ENCODE measurements at places on chromosomes 6 and 20. TPM values are rescaled to one million over a fixed set of nuclear protein-coding genes. Genes with fewer than 3 reads are reported as not detected.
A peak's percentile ranks its signal among the peaks of the same experiment; 100 is the strongest.

DNA sequence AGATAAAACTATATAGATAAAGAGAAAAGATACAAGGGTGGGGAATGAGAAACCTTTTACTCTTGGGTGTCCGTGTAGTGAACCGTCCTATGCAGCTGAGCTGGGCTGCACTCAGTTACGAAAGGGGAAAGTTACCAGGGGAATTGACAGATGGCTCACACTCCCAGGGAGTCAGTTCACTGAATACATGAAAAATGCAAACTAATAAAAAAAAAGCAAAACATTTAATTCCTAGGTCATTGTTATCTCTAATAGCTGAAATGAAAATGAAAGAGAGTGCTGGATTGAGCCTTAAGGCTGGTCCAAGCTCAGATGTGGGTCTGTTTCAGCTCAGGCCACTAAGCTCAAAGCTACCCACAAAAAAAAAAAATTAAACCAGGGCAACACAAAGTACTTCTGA is 138.0 kb downstream of the THBS2 start:
- DNase-seq, result no peak

DNA sequence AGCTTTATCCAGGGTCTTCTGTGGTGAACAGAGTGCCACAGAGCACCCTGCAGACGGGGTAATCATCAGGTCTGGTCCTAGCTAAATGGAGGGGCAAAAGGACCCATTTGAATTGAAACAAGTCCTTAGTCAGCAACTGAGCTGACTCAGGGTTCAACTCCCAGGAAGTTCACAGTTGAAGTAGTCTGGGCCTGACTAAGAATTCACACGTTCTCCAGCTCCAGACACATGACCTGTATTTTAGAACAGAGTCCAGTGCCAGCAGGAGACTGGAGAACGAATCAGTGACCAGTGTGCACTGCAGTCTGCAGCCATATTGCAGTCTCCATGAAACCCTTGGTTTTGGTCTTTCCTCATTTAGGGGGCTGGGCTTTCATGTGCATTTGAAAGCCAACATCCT is 85.2 kb downstream of the ELOVL4 start:
- DNase-seq, result no peak

DNA sequence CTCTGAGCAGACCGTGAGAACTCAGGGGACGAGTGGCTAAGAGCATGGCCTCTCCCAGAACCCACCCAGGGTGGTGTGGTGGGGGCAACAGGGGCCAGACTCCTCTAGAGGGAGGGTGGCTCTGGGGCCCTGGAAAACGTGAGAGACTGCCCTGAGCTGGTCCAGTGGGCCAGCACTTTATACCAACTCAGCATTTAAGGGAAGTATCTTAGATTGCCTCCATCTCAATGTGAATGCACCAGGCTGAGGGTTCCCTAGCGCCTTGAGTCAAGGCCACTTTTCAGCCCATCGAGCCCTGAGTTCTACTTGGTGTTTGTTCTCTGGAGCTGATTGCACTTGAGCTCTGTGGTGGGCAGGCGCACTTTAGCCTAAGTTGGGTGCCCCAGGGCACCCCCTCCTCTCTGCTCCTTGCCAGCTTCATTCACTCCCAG is 42.0 kb upstream of the IRF4 start:
- DNase-seq, result no peak

- no peak for DNase-seq
These were observed 13.2 kb upstream of the IRF4 start for GRCh38 chr6:378090-378957.

GRCh38 chr6:12331474-12331873 is 41.3 kb downstream of the EDN1 start:
- no peak for DNase-seq

- peak; percentile 23 for DNase-seq
These were observed 120.8 kb downstream of the AGPAT4 start for GRCh38 chr6:161152907-161153662.

DNA sequence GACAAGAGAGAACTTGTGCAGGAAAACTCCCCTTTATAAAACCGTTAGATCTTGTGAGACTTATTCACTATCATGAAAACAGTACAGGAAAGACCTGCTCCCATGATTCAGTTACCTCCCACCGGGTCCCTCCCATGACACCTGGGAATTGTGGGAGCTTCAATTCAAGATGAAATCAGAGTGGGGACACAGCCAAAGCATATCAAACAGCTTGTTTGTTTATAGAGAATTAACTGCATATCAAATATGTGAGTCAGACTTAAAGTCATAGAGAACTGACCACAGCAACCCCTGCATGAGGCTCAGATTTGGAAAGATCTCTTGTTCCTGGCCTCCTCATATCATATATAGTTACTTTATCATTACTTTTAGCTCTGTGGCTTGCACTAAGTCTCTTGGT is 29.1 kb upstream of the HDAC2 start:
- DNase-seq, result no peak

GRCh38 chr6:92534109-92534508 is 885.2 kb downstream of the EPHA7 start:
- no peak for DNase-seq

- no peak for DNase-seq
These were observed 1111.4 kb upstream of the CITED2 start for GRCh38 chr6:140485740-140486449.

Gene GABRR1
- not detected for total RNA-seq

Gene PKIB
- total RNA-seq, result 2.0 TPM

Gene GRIK2
- total RNA-seq, result not detected

All from activated T-cell treated with anti-CD3 and anti-CD28 coated beads, Interleukin-2, amount 50 U/mL, for 72 hours (primary cell).